ENCODE measurements at places on chromosomes 12 and 14.

DNA sequence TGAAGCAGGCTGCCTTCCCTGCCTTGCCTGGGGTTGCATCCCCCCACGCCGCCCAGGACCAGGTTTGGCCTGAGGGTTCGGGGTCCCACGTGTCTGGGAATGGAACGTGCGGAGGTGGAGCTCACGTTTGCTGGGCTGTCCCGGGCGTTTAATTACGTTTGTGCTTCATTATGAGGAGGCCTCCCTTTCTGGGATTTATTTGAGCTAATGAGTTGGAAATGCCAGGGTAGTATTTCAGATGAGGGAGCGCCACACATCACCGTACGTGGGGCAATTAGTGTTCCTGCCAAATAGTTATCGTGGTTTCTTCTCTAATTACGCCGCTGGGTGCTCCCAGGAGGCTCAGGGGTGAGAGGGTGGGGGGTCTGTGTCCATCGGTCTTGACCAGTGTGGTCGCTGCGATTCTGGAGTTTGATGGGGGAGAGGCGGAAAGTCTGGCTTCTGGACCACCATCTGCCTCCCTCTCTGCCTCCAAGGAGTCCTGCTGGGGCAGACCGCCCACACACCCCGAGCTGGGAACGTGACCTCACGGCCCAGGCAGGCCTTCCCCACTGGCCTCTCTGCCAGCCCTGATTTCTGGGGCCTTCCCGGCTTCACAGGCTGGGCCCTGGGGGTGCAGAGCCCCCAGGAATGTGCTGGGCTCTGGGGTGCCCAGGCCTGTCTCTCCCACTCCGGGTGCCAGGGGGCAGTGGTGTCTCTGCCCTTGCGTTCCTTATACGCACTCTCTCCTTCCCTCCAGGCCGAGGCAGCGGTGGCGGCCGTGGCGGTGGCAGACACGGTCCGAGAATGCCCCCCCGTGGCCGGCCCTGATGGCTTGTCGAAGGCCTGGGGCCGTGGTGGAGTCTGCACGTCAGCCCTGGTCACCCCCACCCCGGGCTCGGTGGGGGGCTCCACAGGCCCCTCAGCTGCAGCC, 18.9 kb downstream of the KIF26A start:
- no peak for DNase-seq

DNA sequence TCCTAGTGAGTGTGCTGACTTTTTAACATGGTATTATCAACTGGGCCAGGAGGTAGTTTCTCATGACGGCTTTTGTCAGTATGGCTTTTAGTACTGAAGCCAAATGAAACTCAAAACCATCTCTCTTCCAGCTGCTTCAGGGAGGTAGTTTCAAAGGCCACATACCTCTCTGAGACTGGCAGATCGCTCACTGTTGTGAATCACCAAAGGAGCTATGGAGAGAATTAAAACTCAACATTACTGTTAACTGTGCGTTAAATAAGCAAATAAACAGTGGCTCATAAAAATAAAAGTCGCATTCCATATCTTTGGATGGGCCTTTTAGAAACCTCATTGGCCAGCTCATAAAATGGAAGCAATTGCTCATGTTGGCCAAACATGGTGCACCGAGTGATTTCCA, 141.1 kb downstream of the HMGA2 start:
- no peak for DNase-seq

DNA sequence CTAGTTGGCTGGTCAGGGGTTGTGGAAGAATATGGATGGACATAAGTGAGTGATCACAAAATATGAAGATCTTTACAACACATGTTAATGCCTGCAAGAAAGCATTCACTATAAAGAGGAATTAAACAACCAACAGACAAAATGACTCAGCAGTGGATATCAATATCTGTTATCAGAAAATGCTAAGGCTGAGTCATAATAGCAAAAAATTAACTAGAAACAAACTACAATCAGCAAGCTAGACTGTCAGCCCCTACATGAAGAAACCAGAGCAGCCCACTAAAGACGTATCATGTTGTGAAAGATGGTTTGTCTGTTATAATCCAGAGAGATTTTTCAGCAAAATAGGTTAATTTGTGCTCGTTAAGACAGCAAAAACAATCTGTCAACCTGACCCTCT, 472.9 kb downstream of the NELL2 start:
- DNase-seq = no peak

GRCh38 chr12:124679533-124680371, 112.3 kb upstream of the NCOR2 start:
- DNase-seq = no peak

GRCh38 chr12:47097276-47097896, 17.6 kb upstream of the AMIGO2 start:
- no peak for DNase-seq

- no peak for DNase-seq
Observed at GRCh38 chr12:102513272-102513671, 32.9 kb upstream of the IGF1 start.

DNA sequence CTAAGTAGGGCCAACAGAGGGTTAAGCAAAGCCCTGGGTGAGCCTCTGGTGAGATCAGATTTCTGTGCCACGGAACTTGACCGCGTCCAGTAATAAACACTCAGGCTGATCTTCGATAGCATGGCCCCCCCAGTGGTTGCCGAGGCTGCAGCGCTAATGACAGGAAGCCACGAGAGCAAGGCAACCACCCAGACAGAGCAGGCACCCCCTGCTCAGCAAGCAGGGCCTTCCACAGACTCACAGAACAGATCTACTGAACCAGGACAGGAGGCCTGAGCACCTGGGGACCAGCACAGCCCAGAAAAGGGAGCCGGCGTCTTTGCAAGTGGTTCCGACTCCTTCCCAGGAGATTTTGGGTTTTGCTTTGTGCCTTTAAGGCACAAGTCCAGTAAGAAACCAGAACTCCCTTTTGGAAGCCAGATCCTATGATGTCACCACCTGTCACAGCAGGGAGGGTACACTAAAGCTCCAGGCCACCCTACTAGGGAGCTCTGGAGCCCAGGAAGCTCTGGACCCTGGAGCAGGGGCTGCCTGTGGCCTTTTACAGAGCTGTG, 42.3 kb downstream of the BCL11B start:
- DNase-seq = no peak

GRCh38 chr14:55180434-55180833, 11.0 kb downstream of the DLGAP5 start:
- DNase-seq = no peak

GRCh38 chr12:107903341-107904061, 129.0 kb downstream of the ASCL4 start:
- no peak for DNase-seq

GRCh38 chr12:59056966-59057365, 136.7 kb upstream of the LRIG3 start:
- DNase-seq = no peak

- no peak for DNase-seq
Observed at GRCh38 chr12:64181430-64182291, 40.4 kb downstream of the KICS2 start.

DNA sequence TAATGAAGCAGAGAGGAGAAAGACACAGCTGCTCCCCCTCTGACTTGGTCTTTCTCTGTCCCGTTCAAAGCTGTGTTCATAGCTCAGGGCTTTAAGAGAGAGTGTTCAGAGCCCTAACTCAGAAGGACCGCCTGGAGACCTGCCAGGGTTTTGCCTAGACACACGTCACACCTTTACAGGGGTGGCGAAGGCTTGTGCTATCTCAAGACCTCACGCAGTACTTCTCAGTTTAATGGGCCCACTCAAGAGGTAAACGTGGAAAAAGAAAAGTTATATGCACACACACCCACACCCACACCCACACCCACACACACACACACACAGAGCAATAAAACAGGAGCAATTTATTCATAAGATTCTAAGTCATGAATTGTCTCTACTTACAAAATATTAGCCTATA, 374.3 kb downstream of the C12orf75 start:
- no peak for DNase-seq

- no peak for DNase-seq
Observed at GRCh38 chr14:68573126-68573525, 219.7 kb downstream of the ZFP36L1 start.

- DNase-seq = no peak
Observed at GRCh38 chr12:47121146-47121545, 41.4 kb upstream of the AMIGO2 start.

GRCh38 chr12:66813137-66813892, 134.4 kb upstream of the GRIP1 start:
- DNase-seq = no peak

- DNase-seq = no peak
Observed at GRCh38 chr14:91375720-91376452, 41.7 kb downstream of the CCDC88C start.

- no peak for DNase-seq
Observed at GRCh38 chr14:74501135-74501614, 7.6 kb downstream of the ISCA2 start.

- DNase-seq = no peak
Observed at GRCh38 chr12:51520576-51521325, 70.3 kb upstream of the SCN8A start.

GRCh38 chr12:127450826-127451225, 816.1 kb upstream of the TMEM132C start:
- no peak for DNase-seq

DNA sequence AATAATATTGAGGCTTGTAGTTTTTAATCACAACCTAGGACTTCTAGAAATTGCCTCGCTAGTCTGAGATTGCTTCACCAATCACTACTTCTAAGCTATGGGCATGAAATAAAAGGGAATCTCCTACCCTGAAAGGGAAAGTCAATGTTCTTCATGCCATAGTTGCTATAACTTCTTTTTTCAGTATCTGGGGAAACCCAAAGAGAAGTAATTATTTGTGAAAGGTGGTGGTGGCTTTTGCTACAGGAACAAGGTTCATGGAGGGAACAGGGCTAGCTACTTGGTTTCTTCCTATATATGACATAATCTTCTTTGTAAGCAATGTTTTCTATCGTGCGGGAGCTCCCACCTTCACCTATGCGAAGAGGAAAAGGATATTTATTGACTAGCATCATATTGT, 61.6 kb upstream of the DNM1L start:
- no peak for DNase-seq

GRCh38 chr12:132407451-132407961, 78.1 kb upstream of the GALNT9 start:
- no peak for DNase-seq

DNA sequence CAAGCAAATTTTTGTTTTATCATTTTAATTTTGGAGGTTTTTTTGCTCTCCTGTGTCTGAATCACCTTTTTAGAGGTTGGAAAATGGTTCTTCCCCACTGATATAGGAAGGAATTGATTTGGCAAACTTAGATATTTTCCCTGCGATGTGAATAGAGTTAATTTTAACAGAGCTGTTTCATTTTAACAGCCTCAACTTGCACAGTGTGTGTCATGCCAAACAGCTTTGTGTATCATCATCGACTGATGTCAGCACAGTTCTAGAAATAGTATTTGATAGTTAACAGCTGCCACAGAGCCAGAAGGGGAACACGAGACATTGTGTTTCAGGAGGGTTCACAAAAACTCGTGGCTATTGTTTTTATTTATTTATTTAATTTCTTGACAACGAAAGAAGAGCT, 243.1 kb upstream of the FOXN3 start:
- DNase-seq = no peak

- DNase-seq = no peak
Observed at GRCh38 chr14:46053221-46053620, 598.4 kb downstream of the RPL10L start.

DNA sequence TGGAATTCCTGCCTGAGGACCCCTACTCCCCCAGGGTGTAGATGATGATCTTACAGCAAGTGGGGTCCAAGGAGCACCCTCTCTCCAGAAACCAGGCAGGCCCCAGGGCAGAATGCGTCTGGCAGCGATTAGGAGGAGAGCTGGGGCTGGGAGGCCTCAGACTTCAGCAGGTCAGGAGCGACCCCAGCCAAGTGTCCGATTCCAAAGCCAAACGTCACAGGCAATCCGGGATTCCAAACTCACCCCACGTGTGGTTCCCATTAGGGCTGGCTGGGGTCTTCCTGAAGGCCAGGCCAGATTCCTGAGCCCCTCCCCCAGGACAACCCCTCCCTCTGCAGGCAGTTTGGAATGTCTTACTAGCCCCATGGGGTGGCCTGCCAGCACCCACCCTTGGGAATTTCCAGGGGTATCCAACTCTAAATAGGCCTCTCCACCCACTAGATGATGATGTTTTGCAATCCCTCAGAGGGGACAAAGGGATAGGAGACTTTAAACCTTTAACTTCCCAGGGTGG, 17.3 kb upstream of the FIGNL2 start:
- DNase-seq = no peak

DNA sequence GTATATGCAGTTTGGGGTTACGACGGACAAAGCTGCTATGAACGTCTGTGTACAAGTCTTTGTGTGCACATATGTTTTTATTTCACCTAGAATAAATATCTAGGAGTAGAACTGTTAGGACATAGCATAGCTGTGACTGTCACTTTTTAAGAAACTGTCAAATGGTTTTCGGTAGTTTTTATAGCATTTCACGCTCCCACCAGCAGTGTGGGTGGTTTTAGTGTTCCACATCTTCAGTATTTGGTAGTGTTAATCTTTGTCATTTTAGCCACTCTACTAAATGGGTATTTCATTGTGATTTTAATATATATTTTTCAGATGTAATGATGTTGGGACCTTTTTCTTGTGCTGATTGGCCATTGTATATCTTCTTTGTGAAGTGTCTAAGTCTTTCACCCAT, 109.1 kb upstream of the BCAT1 start:
- no peak for DNase-seq

- no peak for DNase-seq
Observed at GRCh38 chr12:13375583-13376345, 179.2 kb downstream of the EMP1 start.

- no peak for DNase-seq
Observed at GRCh38 chr14:83994020-83994419, 1535.9 kb upstream of the FLRT2 start.

DNA sequence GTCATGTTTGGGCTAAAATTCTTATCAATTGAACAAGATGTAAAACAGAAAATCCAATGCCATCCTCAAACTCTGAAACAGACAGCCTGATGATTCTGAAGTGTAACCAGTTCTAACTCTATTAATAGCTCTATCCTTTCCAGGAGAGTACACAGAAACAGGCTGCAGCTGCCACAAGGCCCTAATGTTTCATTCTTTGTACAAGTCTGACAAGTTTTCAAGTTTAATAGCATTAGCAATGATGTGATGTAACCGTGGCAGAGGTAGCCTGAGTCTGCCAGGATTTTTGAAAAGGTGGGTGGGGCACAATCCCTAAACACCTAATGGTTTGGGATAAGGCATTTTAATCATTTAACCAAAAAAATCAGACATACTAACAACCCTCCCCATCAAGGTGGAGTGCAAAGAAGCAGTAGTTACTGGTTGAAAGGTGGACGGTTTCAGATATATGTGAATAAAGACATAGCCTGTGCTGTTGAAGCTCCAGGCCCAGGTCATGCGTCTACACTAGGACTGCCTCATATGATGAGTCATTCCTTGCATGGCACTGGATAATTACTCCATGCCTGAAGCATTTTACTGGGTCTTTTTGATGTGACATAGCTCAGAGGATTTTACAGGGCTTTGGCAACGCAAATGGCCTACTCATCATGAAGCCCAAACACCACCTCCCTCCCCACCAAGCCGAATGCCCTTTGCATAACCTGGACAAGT, 145.1 kb upstream of the GRIP1 start:
- DNase-seq = no peak

DNA sequence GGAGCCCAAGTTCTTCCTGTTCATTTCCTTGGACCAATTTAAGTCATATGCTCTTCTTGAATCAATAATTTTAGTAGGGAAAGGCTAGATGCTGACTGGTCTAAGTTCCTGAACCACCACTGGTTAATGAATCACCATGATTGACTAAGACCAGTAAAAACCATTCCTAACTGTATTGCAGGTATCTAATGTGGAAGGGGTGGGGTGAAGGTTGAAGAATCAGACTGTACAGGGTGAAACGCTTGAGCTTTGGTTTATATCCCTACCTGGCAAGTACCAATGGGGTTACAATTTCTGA, 100.1 kb downstream of the DYRK2 start:
- no peak for DNase-seq

GRCh38 chr14:100747021-100747586, 20.4 kb downstream of the DLK1 start:
- no peak for DNase-seq
